ENCODE measurements at places on chromosomes 7 and 10. TPM values are rescaled to one million over a fixed set of nuclear protein-coding genes. Genes with fewer than 3 reads are reported as not detected.

DNA sequence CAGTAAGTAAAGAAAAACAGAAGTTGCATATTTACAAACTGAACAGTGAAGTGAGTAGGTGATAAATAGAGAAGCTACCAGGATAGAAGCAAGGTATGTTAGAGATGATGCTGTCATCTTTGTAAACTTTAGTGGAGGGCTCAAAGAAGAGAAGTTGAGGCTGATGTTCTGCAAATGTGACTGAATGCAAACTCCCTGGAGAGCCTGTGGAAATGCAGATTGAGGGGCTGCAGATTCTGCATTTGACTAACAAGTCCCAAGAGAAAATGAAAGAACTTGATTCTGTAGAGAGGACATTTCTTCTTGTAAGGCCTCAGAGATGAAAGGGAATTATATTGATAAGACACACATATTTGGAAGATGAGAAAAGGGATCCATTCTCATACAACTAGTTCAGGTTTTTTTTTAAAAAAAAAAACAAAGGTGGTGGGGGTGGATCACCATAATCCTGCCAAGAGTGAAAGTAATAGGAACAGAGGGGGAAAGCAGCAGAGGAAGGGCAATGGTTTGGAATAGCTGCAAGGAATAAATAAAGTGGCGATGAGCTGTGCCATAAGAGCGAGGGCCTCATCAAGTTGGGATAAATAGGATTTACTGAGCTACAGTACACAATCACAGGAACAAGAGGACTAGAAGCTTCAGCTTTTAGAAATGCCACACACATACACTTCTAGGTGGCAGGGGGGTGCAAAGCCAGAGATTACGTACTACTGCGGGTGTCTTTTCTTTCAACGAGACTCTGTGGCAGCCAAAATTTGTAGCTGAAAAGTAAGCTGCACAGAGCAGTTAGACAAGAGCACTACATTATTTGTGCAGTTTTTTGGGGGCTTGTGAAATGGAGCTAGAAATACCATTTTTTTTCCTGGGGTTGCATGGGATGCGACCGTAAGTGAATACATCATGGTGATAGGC is 778.5 kb downstream of the NRG3 start:
- H3K27ac ChIP-seq = no peak overlapping the region
- no peaks in the 10 kb centered on the region for H3K27me3 ChIP-seq
- no peak overlapping the region for H3K4me3 ChIP-seq
- DNase-seq = no peak
- no peaks in the 10 kb centered on the region for H3K36me3 ChIP-seq
- H3K4me1 ChIP-seq = no peaks in the 10 kb centered on the region

GRCh38 chr7:46713868-46714596 is 793.0 kb upstream of the IGFBP3 start:
- H3K4me1 ChIP-seq = peaks cover 7% of the 10 kb centered on the region
- H3K36me3 ChIP-seq = no peaks in the 10 kb centered on the region
- no peak for DNase-seq
- no peaks in the 10 kb centered on the region for H3K27me3 ChIP-seq
- H3K27ac ChIP-seq = no peak overlapping the region

HACD1 gene
- total RNA-seq = 37.2 TPM

TRIP6 gene
- total RNA-seq = 75.5 TPM

TRIM50 gene
- not detected for total RNA-seq

- no peak overlapping the region for H3K27ac ChIP-seq
- no peak overlapping the region for H3K4me3 ChIP-seq
- no peaks in the 10 kb centered on the region for H3K36me3 ChIP-seq
- no peaks in the 10 kb centered on the region for H3K27me3 ChIP-seq
- H3K4me1 ChIP-seq = peaks cover 5% of the 10 kb centered on the region
Observed at GRCh38 chr7:46205478-46205877, 284.4 kb upstream of the IGFBP3 start.

- no peaks in the 10 kb centered on the region for H3K27me3 ChIP-seq
- H3K4me3 ChIP-seq = no peak overlapping the region
- H3K36me3 ChIP-seq = no peaks in the 10 kb centered on the region
- peak; percentile 37 for DNase-seq
Observed at GRCh38 chr10:68096913-68097516, 12.3 kb upstream of the MYPN start.

- H3K27me3 ChIP-seq = no peaks in the 10 kb centered on the region
- no peaks in the 10 kb centered on the region for H3K4me1 ChIP-seq
- no peaks in the 10 kb centered on the region for H3K36me3 ChIP-seq
- H3K27ac ChIP-seq = no peak overlapping the region
- H3K4me3 ChIP-seq = no peak overlapping the region
Observed at GRCh38 chr10:93225938-93226337, 152.2 kb downstream of the CYP26A1 start.

BUB3 gene
- total RNA-seq = 129 TPM

IL2RA gene
- total RNA-seq = not detected

DNA sequence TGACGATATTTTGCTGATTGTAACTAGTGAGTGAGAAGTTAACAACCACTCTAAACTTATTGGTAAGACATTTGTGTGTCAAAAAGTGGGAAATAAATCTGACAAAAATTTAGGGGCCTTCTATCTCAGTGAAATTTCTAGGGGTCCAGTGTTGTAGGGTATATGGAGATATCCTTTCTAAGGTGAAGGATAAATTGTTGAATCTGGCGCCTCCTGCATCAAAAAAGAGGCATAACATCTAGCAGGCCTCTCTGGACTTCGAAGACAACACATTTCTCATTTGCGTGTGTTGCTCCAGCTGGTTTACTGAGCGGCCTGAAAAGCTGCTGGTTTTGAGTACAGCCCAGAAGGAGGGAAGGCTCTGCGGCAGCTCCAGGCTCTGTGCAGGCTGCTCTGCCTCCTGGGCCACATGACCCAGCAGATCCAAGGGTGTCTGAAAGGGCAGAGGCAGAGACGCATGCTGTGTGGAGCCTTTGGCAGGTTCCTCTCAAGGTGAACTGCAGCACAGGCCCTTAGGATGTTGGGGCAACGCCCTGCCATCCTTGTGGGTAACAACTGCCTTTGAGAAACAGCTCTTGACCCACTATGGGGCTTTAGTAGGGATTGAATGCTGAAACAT is 72.4 kb downstream of the LMBR1 start:
- H3K4me1 ChIP-seq = peaks cover 13% of the 10 kb centered on the region
- H3K27me3 ChIP-seq = no peaks in the 10 kb centered on the region
- DNase-seq = no peak
- no peak overlapping the region for H3K27ac ChIP-seq

GRCh38 chr10:27600930-27601329 is 96.8 kb downstream of the RAB18 start:
- H3K27ac ChIP-seq = no peak overlapping the region
- no peaks in the 10 kb centered on the region for H3K36me3 ChIP-seq
- no peak overlapping the region for H3K4me3 ChIP-seq
- DNase-seq = no peak
- no peaks in the 10 kb centered on the region for H3K4me1 ChIP-seq

CDK1 gene
- total RNA-seq = 199 TPM

DNA sequence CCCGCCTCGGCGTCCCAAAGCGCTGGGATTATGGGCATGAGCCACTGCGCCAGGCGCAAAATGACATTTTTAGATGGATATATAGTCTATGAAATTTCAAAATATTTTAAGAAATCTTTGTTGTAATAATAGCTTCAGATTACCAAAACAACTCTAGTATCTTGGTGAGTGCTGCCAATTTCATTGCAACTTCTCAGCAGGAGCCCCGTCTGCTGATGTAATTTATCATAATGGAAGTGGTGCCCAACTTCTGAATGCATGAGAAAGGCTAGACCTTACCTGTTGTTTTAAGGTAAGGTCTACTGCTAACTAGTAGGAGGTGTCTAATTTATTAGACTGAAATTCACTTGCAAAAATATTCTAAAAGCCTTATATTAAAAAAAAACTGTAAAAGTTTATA is 20.0 kb downstream of the PDSS1 start:
- no peak for DNase-seq
- no peak overlapping the region for H3K4me3 ChIP-seq
- peaks cover 15% of the 10 kb centered on the region for H3K4me1 ChIP-seq
- no peak overlapping the region for H3K27ac ChIP-seq
- peaks cover 4% of the 10 kb centered on the region for H3K36me3 ChIP-seq
- no peaks in the 10 kb centered on the region for H3K27me3 ChIP-seq

DNA sequence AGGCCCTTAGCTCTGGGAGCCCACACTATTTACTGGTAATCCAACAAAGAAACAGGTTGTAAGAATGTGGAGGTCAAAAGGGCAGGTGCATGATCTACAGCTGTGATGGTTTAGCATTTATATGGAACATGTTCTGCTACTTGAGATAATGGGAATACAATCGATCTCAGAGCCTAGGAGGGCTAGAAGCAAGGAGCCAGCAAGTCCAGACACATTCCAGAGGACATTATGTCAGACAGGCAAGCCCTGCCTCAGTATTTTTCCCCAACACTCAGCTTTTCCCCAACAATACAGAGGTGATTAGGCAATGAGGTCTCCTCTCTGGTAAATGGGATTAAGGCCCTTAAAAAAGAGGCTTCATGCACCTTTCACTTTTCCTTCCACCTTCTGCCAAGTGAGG is 21.4 kb upstream of the GNAT3 start:
- no peaks in the 10 kb centered on the region for H3K27me3 ChIP-seq
- no peak for DNase-seq
- no peak overlapping the region for H3K4me3 ChIP-seq
- H3K36me3 ChIP-seq = no peaks in the 10 kb centered on the region
- H3K27ac ChIP-seq = no peak overlapping the region

DNA sequence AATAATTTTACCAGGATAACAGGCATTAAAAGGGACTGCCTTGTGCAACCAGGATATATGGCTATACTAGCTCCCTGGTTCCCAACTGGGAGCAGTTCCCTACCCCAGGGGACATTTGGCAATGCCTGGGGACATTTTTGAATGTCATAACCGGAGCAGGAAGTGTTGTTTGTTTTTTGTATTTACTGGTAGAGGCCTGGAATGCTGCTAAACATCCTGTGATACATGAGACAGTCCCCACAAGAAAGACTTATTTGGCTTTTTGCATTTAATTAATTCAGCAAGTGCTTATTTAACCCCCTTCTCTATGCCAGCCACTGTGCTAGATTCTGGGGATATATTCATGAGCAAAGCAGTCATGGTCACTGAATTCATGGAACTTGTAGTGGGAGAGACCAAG is 181.2 kb downstream of the BBS9 start:
- no peaks in the 10 kb centered on the region for H3K27me3 ChIP-seq
- H3K27ac ChIP-seq = no peak overlapping the region
- DNase-seq = no peak
- no peak overlapping the region for H3K4me3 ChIP-seq
- H3K36me3 ChIP-seq = no peaks in the 10 kb centered on the region

NODAL gene
- total RNA-seq = 1.3 TPM
